ENCODE measurements at places on chromosomes 5 and 9.

DNA sequence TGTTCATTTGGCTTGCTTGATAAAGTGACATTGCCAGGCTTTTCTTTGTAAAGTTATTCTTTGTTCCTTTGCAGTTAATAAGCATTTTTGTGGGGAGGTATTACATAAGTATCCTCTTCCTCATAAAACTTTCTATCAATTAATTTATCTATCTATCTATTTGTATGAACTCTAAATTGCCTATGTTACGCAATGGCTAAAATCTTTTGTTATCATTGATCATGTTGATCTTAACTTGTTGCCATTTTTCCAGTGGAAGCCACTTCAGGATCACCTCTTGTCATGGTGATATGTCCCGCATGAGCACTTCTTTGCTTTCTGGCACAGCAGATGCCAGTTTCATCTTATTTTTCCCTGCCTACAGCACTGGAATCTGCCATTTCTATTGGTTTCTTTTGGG is 436.7 kb upstream of the KIF2A start:
- DNase-seq = no peak

GRCh38 chr9:127907867-127908659 is 8.7 kb upstream of the ST6GALNAC6 start:
- no peak for DNase-seq

- DNase-seq = no peak
Measured at GRCh38 chr5:4418084-4418483, 722.0 kb upstream of the ADAMTS16 start.

DNA sequence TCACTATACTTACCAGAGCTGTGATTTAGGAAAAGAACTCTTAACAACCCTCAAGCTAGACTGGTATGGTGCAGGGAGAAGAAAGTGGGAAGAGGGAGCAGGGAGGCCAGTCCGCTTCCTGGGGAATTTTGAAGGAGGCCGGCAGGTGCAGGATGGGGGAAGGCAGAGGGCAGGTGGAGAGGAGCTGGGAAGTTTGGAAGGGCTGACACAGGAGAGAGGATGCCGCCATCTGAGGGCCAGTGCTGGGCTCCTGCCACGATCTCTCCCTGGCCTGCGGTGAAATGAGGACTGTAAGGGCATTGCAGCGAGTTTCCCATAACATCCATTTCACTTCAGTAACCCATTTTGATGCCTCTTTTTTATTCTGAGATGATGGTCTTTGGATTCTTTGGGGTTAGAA is 8.9 kb downstream of the DAB2IP start:
- no peak for DNase-seq

DNA sequence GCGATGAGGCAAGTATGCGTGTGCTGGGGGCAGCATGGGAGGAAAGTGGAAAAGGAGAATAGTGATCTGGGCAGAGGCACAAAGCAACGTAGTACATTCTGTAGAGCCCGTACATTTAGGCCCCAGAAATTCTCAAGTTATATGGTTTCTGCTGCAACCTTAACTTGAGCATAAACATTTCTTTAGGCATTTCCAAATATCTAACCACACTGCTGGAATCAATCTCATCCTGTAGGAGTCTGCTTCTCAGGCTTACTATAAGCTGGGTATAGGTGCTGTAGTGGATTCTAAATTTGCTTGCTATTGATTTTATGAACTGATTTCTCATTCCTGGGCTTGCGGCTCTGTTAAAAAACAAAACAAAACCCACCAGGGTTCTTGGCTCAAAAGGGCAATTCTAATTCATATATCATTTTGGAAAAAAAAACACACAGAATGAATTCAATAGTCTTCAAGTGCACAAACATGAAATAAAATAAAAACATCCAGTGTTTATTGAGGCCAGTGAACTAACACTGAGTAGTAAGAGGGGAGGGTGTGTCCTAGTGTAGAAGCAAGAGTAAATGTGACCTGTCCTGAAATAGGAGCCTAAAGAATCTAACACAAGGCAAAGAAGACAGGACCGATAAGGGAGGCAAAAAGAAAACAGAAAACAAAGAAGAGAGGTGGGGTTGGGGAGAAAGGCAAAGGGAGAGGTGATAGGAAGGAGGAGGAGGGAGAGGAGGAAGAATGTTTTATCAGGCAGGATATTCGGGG is 145.5 kb upstream of the LHFPL2 start:
- DNase-seq = no peak

DNA sequence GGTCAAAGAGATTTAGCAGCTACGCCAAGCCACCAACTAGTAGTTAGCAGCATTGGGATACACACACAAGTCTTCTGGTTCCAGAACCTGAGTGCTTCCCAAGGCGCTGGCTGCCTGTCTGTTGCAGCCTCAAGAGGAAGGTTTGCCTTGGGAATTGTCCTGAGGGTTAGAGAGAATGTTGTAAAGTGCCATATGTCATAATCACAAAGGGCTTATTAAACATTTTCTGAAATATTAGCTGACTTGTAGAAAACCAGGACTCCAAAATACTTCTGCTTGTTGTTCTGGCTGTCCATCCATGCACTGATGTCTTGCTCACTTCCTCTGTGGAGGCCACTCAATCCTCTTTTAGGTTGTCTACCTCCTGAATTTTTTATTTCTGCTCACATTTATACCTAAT is 46.3 kb downstream of the SLC36A1 start:
- DNase-seq = no peak

DNA sequence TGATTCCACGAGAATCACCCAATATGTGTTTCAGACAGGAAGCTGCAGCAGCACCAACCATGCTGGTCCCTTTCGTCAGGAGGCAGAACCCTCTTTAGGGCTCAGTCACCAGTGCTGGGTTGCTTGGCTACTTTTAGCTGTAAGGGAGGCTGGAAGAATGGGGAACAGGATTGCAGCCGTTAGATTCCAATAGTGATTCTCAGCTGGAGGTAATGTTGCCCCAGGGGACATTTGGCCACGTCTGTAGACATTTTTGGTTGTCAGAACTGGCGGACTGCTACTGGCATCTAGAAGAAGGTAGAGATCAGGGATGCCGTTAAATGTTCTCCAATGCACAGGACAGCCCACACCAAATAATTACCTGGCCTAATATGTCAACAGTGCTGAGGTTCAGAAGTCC is 81.8 kb downstream of the ANKRD33B start:
- DNase-seq = no peak

GRCh38 chr5:54794135-54794975 is 191.0 kb downstream of the ESM1 start:
- DNase-seq = peak; percentile 1

- no peak for DNase-seq
Measured at GRCh38 chr5:145760660-145761059, 74.5 kb downstream of the PRELID2 start.

- no peak for DNase-seq
Measured at GRCh38 chr5:66039296-66039695, 104.8 kb upstream of the SREK1 start.

- DNase-seq = no peak
Measured at GRCh38 chr9:36959681-36960574, 74.1 kb downstream of the PAX5 start.

DNA sequence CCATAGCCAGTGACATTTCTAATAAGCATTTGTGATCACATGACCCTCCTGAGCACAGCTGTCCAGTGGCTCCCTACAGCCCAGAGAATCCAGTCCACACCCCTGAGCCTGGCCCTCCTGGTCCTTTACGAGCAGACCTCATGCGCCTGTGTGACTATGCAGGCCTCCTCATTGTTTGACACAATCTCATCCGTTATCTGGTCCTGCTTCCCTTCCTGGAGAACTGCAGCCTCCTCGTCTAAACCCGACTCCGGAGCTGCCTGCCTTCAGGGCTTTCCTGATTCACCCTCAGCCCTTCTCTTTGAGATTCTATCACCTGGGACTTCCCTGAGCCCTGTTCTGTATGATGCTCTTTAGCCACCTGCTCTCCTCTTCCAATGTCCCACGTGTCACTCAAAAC is 79.7 kb downstream of the GPR21 start:
- no peak for DNase-seq

DNA sequence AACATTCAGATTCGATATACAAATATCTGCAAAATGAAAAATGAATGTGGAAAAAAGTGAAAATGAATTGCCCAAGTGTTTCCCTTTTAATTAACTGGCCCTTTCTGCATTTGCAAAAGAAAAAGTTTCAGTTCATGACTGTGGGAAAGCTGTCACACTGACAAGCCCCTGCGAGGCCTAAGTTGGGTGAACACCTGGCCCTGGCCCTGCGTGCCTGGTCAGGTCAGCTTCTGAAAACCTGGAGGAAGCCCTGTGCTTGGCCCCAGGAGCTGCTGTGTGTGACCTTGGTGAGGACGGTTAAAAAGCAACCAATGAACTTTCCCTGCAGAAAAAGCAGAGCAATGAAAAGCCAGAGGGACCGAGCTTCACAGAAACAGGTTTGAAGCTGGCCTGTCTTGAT is 41.0 kb upstream of the SHC3 start:
- no peak for DNase-seq

- no peak for DNase-seq
Measured at GRCh38 chr5:173472164-173472563, 143.9 kb upstream of the STC2 start.

DNA sequence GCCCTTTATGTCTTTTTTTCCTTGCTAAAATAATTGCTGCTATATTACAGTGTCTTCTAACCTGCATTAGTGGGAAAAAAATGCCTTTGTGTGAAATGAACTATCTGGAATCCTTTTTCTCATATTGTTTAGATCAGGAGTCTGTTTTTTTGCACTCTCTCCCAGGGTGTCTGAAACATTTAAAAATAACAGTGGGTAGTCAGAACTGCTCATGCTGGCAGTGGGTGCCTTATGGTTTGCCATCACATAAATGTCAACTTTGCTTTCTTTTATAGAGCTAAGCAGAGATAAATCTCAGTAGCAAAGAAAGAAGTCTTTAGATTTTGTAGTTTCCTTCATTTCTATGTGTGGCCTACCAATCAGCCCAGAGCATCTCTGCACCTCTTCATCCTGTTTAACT is 347.8 kb upstream of the RGMB start:
- no peak for DNase-seq

- DNase-seq = no peak
Measured at GRCh38 chr5:91641730-91642350, 258.7 kb upstream of the ARRDC3 start.

GRCh38 chr9:131530920-131531832 is at the start of gene UCK1:
TSS of gene UCK1 (minus strand) at chr9:131531263. CDS start at chr9:131531174, 89 bp downstream.
- peak; percentile 70 for DNase-seq

GRCh38 chr9:100637787-100638186 is 59.9 kb downstream of the CAVIN4 start:
- no peak for DNase-seq

DNA sequence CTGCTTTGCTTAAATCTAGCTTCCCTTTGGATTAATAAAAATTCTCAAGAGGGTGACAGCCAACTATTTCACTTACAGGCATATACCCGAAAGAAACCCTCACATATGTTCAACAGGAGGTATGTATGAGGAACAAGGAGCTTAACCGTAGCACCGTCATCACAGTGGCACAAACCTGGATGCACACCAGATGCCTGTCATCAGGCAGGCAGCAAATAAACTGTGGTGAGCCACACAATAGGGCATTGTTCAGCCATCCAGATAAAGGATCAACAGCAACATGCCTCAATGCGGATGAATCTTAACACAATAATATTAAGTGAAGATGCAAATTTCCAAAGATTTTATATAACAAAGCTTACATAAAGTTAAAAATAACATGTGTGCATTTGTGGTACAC is 5.5 kb upstream of the TNFSF15 start:
- DNase-seq = no peak

GRCh38 chr5:36502608-36503007 is 103.8 kb upstream of the SLC1A3 start:
- DNase-seq = no peak

DNA sequence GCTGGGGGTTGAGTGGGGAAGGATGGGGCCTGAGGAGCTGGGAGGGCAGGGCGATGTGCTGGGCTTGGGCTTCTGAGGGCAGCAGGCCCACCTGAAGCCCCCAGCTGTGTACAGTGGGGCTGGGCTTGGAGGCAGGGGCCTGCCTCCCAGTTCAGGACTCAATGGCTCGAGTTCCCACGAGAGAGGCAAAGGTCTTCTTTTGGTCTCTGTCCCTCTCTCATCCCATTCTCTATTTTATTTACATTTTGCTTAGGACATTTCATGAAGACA is 180.6 kb downstream of the MACROH2A1 start:
- DNase-seq = no peak

DNA sequence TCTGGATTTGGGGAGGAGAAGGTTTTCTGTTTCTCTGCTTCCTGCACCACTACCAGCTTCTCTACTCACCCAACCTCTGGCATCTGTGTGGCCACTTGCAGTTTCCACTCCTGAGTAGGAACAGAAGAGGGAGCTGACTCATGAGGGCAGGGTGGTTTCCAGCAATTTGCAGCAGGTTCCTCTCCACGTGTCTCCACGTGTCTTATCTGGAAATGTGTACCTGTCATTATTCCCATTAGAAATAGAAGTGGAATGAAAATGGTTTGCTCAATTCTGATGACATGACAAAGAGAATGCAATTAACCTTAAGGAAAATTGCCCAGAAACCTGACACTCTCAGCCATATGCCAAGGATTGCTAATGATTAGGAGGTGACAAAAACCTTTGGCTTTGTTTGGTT is 33.0 kb downstream of the EGFLAM start:
- DNase-seq = no peak

DNA sequence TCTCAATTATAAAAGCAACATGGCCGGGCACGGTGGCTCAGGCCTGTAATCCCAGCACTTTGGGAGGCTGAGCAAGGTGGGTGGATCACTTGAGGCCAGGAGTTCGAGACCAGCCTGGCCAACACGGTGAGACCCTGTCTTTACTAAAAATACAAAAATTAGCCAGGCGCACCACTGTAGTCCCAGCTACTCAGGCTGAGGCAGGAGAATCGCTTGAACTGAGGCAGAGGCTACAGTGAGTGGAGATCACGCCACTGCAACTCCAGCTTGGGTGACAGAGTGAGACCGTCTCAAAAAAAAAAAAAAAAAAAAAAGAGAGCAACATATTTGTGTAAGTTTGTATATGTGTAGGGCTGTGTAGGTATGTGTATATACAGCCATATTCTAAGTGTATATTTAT is 7.5 kb downstream of the RPS6 start:
- DNase-seq = no peak

- no peak for DNase-seq
Measured at GRCh38 chr5:88660264-88660946, 222.6 kb downstream of the MEF2C start.

DNA sequence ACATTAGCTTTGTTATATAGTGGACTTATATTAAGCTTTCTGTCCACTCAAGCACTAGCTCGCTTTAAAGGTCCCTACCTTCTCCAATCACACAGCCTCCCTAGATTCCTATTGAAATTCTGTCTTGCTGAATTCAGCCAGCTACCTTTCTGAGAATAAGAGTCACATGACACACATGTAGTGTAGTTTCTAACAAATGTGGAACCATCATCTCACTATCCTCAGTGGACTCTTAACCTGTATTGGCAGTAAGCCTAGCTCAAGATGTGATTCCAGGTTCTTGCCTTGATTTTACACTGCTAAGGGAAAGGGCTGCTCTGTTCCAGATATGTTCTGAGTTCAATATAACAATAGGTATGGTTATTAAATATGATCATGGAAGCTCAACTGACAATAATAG is 11.4 kb downstream of the FAM219A start:
- no peak for DNase-seq

Measured in activated T-cell treated with anti-CD3 and anti-CD28 coated beads for 48 hours (primary cell).